ENCODE measurements at places on chromosomes 11 and 22.

DNA sequence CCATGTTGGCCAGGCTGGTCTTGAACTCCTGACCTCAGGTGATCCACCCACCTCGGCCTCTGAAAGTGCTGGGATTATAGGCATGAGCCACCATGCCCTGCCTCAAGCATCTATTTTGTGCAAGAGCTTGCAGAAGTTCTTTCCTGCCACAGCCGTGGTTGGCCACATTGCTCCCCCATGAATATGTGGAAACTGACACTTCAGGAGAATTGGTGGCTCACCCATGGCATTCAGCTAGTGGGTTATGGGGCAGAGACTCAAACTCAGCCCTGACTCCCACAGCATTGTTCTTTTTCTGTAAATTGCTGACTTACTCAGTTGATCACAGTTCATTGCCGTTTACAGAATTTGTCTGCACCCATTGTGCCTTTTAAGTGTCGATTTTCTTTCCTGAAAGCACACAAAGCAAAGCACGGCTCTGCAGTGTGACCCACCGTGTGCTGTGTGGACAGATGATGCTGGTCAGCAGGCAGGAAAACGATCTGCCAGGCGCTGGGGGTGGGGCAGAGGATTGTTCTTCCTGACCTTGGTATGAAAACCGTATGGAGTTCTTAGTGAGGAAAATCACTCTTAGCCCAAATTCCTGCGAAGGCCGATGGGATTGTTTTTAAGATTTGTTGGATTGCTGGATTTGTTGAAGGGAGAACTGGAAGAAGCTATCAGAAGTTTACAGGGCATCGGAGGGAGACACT lies 115.6 kb downstream of the PTPRJ start:
- DNase-seq, result no peak

DNA sequence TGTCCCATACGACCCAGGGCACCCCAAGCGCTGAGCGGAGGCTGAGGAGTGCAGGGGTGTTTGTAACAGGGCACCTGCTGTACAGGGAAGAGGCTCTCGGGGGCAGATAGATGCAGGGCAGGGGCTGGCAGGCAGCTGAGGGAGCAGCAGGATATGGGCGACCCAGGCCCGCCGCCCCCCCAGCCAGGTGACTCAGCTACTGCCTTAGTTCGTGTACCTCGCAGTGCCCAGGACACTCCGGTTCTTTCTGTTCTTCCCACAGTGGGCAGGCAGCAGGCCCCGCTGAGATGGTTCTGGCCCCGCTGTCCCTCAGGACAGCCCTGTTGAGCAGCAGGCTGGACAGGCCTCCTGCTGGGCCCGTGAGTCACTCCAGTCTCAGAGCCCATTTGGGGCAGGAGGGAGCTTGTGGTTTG lies 16.2 kb downstream of the PHLDA2 start:
- no peak for DNase-seq

- DNase-seq, result no peak
Observed at GRCh38 chr22:25849522-25849921, 107.5 kb downstream of the MYO18B start.

DNA sequence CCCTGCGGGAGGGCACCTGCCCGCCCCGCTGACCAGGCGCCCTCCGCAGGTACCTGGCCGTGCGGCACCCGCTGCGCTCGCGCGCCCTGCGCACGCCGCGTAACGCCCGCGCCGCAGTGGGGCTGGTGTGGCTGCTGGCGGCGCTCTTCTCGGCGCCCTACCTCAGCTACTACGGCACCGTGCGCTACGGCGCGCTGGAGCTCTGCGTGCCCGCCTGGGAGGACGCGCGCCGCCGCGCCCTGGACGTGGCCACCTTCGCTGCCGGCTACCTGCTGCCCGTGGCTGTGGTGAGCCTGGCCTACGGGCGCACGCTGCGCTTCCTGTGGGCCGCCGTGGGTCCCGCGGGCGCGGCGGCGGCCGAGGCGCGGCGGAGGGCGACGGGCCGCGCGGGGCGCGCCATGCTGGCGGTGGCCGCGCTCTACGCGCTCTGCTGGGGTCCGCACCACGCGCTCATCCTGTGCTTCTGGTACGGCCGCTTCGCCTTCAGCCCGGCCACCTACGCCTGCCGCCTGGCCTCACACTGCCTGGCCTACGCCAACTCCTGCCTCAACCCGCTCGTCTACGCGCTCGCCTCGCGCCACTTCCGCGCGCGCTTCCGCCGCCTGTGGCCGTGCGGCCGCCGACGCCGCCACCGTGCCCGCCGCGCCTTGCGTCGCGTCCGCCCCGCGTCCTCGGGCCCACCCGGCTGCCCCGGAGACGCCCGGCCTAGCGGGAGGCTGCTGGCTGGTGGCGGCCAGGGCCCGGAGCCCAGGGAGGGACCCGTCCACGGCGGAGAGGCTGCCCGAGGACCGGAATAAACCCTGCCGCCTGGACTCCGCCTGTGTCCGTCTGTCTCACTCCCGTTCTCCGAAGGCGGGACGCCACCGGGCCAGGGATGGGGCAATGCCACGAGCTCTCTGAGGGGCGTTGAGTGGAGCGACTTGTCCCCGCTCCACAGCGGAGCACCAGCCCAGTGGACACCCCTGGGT lies 1.8 kb downstream of the GALR3 start:
- DNase-seq, result no peak

GRCh38 chr11:92550411-92550810 lies 325.8 kb downstream of the FAT3 start:
- DNase-seq, result no peak

DNA sequence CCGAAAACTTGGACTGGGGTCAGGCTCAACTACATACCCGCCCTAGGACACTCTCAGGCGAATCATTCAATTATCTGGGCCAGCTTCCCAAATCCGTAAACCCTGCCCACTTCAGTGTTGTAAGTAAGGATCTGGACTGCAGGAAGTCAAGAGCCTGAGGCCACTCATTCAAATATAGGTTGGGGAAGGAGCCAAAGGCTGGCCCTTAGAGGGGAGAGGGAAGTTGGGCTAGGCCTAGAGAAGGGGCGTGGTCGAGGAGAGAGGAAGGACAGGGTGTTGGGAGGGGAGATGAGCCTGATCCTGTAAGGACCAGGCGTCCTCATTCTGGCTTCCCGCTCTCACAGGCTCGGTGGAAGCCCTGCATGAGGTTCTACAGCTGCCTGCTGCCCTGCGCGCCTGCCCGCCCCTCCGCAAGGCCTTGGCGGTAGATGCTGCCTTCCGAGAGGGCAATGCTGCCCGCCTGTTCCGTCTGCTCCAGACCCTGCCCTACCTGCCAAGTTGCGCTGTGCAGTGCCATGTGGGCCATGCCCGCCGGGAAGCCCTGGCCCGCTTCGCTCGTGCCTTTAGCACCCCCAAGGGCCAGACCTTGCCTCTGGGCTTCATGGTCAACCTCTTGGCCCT lies 3.0 kb downstream of the SAC3D1 start:
- DNase-seq, result peak; percentile 40

GRCh38 chr11:45929486-45930030 lies 7.1 kb downstream of the LARGE2 start:
- no peak for DNase-seq

- no peak for DNase-seq
Observed at GRCh38 chr11:129277198-129277843, 85.2 kb upstream of the ARHGAP32 start.

DNA sequence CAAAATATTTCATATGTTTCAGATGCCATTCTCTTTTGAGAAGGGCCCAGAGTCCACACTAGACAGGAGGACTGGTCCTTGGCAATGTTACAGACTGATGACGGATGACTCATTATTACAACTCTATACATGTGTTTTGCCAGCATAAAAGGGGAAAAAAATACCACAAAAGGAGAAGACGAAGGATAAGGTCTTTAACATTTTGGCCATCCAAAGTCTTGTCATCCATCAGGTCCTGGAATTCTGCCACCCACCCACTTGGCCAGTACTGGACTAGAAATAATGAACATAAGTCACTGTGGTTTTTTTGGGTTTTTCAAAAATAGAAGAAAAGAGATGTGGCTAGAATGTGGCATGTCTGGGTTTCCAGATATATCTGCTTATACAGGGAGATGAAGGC lies 57.7 kb upstream of the BDNF start:
- DNase-seq, result no peak

DNA sequence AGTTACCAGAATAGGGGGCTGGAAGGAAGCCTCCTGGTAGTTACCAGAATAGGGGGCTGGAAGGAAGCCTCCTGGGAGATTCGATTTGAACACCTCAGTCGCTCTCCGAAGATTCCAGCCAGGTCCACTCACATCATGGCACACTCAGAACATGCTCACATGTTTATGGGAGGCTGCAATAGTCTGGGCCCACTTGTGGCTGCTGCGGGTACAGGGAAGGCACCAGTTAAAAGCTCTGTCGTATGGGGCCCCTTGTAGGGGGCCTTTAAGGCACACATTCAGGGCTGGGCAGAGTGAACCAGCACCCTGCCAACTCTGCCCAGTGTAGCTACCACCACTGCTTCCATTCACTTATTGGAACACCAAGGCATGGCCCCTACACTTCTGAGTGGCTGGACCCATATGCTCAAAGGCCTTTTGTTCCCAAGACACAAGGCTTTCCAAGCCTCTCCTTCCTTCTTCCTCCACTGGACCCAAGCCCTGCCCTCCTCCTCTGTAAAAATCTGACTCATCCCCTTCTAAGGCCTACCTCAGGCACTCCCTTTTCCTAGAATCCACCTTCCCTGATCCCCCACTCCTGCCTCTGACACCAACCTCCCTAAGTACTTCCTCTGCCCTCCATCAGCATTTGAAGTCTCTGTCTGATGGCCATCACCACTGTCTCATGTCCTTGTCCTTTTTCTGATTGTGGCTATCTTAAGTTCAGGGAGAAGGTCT lies 28.0 kb downstream of the USP35 start:
- DNase-seq, result no peak

DNA sequence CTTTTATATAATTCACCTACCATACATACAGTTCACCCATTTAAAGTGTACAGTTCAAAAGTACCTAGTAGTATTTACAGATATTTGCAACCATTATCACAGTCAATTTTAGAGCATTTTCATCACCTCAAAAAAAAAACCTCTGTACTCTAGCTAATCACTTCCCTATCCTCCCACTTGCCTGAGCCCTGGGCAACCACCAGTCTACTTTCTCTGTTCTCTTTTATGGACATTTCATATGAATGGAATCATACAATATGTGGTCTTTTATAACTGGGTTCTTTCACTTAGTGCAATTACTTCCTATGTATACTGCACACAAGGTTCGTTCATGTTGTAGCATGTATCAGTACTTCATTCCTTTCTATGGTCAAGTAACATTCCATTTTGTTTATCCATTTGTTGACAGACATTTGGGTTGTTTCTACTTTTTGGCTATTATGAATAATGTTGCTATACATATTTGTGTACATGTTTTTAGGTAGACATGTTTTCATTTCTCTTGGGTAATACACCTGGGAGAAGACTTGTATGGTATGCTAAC lies 17.8 kb upstream of the NEU3 start:
- no peak for DNase-seq

DNA sequence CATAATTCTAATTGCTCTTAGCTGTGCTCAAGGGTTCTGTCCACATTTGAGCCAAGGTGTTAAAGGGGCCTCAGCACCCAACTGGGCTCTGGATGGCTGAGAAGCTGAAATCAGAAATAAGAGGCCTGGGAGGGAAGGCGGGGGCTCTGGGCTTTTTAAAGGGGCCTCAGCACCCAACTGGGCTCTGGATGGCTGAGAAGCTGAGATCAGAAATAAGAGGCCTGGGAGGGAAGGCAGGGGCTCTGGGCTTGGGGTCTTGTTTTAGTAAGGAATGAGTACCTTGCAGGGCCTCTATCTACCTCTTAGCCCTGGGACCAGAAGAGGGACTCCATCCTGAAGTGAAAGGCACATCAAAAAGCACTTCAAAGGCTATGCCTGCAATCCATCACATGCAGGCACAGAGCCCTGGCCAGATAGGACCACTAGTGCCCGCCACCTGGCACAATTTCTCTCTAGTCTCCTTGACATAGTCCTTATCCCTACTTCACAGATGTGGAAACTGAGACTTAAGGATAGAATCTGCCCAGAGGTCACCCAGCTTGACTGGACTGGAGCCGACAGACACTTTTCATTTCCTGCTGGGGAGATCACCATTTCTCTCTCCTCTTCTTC lies 35.6 kb downstream of the DKK3 start:
- DNase-seq, result no peak

- DNase-seq, result no peak
Observed at GRCh38 chr22:39176714-39177455, 24.4 kb upstream of the CBX7 start.

DNA sequence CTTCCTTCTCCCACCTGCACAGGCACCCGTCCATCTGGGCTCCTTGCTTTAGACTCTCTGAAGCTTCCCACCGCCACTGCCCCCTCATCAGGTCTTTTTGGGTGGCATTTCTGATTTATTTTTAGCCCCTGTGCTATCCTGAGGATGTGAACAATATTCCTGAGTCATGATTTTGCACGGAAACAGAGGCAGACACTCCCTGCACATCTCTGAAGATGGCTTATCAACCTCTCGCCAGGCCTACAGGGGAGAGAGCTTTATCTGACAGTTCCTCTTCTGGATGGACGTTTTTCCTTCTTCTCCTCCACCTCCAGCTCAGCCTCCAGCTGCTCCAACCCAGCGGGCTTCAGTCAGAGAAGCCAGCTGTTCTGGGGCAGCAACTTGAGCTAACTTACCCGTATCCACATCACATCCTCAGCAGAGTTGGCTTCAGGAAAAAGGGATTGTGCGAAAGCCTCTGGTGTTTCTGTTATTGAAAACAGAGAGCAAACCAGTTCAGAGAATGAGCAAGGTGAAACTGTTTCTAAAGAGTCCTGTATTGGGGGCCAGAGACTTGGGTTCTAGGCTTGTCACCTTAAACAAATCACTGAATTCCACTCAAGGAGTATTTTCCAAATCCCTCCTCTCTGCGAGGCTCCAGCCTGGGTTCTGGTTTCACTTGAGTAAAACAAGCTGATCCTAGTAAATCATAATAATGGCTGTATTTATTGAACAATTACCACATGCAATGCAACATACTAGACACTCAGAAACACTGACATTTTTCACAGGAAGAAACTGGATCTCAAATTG lies 33.1 kb upstream of the ETS1 start:
- DNase-seq, result no peak

DNA sequence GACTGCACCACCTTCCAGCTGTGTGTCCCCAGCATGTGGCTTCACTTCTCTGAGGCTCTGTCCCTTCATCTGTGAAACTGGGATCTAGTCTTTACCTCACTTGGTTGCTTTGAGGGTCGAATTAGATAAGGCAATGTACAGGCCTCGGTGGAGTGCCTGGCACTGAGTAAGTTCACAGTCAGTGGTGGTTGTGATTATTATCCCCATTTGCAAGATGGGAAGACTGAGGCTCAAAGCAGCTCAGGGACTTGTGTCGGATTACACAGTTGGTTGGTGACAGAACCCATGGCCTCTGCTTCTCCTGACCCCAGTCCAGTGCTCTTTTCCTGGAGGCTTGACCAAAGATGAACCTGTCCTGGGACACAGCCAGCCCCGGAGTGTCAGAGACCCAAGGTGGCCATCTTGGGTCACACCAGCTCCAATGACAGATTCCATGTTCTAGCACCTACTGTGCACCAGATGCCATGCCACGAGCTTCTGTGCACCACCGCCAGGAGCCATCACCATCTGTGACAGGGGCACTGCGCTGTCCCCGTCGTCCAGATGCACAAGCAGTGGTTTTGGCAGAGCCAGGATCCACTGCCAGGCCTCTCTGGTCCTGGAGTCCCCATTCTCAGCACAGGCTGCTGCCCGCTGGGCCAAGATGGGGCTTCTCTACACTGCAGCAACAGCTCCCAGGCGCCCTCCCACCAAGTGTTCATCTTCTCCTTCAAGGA lies 60.5 kb downstream of the IGLL1 start:
- DNase-seq, result no peak

All from colonic mucosa (tissue), 4 donors.